ENCODE measurements at places on chromosomes 3 and 15. TPM values are rescaled to one million over a fixed set of nuclear protein-coding genes. Genes with fewer than 3 reads are reported as not detected.

Gene CLDN1
- 0.11 TPM for total RNA-seq

DNA sequence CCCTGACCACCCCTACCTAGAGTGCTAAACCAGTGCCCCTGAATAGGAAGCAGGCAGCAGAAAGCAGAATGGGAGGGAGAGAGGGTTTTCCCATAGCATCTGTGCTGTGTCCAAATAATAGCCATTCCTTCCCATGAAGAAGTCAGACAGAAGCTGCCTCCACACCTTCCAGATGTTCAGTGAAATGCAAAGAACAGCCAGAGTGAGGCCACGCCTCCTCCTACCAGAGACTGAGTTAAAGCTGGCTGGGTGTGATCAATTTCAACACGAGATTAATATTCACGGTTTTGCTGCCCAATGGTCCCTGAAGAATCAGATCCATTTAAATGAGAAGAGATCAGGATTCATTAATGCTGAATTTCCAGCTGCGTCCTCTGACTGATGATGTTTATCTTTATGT is 111.8 kb downstream of the SRGAP3 start:
- no peak for ATAC-seq

- ATAC-seq = peak; percentile 44
These were observed 192.7 kb downstream of the SUCLG2 start for GRCh38 chr3:67461667-67462142.

DNA sequence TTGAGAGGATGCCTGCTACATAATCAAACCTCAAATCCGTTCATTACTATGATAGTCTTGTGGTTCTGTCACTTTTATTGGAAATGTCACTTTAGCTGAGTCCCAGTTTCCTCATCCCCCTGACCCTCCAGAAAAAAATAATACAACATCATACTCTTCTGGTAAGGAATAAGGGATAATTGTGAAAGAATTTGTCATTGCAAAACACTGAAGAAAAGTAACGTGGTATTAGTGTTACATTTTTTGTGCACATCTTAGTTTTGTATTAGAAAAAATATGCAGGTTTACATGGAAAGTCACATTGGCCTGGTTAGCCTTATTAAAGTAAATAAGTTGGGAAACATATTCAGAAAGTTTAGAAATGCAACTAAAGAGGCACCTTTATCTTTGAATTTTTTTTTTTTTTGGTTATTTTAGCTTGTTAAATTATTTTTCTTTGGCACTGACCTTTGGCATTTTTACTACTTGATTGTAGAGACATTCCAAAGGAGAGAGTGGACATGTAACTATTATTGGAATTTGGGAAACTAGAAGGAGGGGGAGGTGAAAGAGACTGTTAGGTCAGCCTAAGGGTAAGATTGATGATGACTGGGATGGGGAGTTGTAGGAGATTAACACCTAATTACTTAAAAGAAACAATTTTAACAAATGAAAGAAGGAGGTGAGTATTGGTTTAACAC is 462.2 kb upstream of the RARB start:
- ATAC-seq = no peak

Gene ROBO2
- not detected for total RNA-seq

Gene RTF1
- total RNA-seq = 23.6 TPM

Gene TRIM59
- 39.2 TPM for total RNA-seq

Gene MYLK
- total RNA-seq = 0.17 TPM

GRCh38 chr3:134291319-134292254 is 40.9 kb upstream of the RYK start:
- no peak for ATAC-seq

Gene SPINT1
- 8.4 TPM for total RNA-seq

GRCh38 chr3:128523591-128523990 is 30.6 kb upstream of the GATA2 start:
- ATAC-seq = no peak

Gene ARHGEF26
- 0.17 TPM for total RNA-seq

- ATAC-seq = no peak
These were observed 438.6 kb upstream of the ZNF385D start for GRCh38 chr3:22189616-22190015.

DNA sequence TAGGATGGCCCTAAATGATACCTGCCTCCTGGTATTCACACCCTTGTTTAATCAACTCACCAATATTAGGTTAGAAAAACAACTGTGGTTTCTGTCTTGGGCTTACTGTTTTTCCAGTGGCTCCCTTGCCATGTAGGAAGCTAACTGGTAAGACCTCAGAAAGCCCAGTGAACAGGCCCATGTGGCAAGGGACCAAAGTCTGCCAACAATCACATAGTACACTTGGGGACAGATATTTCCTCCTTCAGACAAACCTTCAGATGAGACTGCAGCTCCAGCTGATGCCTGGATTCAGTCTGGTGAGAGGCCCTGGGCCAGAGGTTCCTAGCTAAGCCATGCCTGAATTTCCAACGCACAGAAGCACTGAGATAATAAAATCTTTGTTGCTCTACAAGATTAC is 96.1 kb downstream of the GSK3B start:
- no peak for ATAC-seq

Gene GOLGA6L7
- not detected for total RNA-seq

DNA sequence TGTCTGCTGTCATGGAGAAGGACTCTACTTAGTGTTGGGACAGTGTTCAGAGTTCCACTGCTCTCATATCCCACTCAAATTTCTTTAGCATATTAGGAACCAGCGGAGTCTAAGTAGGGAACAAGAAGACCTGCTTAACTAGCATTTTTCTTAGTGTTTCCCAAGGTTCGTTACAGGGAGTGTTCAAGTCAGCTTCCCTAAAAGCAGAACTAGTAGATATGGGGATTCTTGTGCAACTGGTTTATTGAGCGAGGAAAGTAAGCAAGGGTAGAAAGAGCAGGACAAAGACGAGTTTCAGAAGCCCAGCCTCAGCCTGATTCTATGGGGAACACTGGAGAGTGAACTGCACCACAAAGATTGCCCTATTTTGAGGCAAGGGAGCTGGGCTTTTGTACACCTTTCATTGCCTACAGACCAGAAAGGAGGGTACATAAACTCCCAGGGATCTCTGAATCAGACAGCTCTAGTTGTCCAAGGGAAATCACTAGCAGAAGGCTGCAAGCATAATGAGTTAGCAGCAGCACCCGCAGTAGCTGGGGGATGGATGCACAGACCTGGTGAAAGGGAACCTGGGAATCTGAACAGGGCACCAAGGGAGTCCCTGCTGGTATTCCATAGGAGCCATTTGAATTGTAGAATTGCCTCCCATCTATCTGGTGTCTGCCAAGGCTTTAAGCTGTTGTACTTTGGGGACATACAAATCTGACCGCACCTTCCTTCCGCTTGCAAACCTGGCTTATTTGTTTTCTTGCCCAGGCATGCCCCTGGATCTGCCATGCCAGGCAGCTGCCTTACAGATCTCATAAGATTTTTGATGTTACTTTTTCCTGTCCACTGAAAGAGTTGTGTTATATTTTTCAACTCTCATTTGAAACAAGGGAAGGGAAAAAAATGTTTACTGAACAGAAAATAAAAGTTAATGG is 15.1 kb downstream of the CMTM7 start:
- no peak for ATAC-seq

- ATAC-seq = no peak
These were observed 156.6 kb downstream of the MCTP2 start for GRCh38 chr15:94387849-94388441.

GRCh38 chr3:126558336-126559071 is at the start of gene C3orf22:
Gene C3orf22 (minus strand): TSS chr3:126558932. CDS start chr3:126553390, 5,542 bp downstream.
- no peak for ATAC-seq

- no peak for ATAC-seq
These were observed 607.4 kb downstream of the FHIT start for GRCh38 chr3:60643831-60644230.

DNA sequence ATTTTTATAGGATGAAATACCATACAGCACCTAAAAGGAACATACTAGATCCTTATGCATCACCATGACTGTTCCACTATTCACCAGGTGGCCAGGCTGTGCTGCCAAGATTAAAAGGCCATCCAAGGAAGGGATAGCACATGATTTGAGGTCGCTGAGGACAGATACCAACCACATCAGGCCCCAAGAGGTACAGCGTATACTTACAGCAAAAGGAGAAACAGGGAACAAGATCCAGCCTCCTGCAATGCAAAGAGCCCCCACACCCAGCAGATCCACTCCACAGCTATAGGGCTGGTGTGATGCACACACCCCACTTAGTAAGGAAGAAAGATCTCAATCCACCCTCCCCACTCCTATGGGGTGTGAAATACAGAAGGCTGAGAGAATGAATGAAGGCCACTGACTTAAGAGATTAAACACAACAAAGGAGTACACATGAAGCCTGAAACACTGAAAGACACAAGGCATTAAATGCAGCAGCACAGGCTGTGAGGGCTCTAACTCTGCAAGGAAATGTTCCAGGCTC is 32.0 kb upstream of the ZNF445 start:
- ATAC-seq = no peak

Gene TGM5
- total RNA-seq = 0.61 TPM

DNA sequence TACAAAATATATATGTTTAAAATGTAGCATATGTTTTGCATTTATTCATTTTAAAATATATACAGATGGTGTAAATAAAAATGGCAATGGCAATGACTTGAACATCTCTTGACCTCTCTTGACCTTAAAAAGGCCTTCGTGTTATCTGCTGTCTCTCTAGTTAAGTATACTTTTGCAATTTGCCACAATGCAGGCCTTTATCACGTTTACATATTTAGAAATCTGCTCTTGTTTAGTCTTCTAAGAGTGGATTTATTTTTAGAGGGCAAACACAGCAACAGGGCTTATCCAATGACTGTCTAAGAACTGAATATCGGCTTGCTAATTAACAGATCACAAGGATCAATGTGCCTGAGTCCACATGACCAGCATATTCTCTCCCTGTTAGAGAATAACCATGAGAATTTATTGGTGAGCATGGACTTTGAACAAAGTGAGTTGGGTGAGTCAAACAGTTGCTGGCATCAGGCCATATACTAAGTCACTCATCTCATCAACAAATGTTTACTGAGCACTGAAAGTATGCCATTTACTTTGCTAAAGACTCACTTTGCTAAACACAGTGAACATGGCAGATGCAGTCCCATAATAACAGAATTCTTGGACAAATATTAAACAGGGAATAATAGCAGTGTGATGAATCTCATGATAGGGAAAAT is 48.2 kb downstream of the MDFIC2 start:
- no peak for ATAC-seq

GRCh38 chr15:57692709-57693108 is 13.8 kb upstream of the POLR2M start:
- ATAC-seq = no peak

- ATAC-seq = no peak
These were observed 371.7 kb downstream of the ZBTB20 start for GRCh38 chr3:114775395-114775794.

- peak; percentile 84 for ATAC-seq
These were observed 22.1 kb downstream of the ACKR2 start for GRCh38 chr3:42831321-42831713.

Gene LIPC
- total RNA-seq = 0.26 TPM

Gene CCK
- not detected for total RNA-seq

Gene SH3GL3
- not detected for total RNA-seq

GRCh38 chr3:33855884-33856546 is 57.6 kb downstream of the PDCD6IP start:
- no peak for ATAC-seq

- no peak for ATAC-seq
These were observed 21.5 kb upstream of the RORA start for GRCh38 chr15:61250613-61251012.

GRCh38 chr3:154184582-154184981 is 63.4 kb downstream of the ARHGEF26 start:
- no peak for ATAC-seq

Gene GNL3
- total RNA-seq = 165 TPM

DNA sequence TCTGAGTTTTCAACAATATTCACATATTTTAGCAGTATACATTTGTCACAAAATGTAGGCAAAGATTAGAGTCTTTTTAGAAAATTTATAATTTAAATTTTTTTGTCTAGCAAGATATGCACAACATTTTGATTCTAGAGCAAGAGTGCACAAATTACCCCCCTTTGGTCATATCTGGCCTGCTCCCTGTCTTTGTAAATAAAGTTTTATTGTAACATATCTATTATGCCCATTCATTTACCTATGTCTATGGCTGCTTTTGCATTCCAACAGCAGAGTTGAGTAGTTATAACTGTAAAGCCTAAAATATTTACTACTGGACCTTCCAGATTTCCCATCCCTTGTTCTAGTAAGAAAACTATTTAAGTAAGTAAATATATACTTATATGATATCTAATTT is 430.7 kb downstream of the EDEM1 start:
- no peak for ATAC-seq

DNA sequence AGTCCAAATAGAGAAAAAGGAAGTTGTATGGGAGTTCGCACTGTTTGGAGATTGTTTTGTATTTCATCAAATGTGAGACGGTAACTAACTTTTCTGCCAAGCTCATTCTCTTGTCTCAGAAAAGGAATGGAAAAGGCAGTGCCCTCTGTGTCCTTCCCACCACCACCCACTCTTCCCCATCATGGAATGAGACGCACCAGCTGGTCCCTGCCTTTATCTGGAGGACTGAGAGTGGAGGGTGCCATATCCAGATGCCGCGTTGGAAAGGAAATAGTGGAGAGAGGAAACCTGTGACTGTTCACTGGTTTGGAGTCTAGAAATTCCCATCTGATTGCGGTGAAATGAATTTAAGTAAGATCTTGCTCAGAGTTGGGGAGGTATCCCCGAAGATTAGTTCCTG is 3.7 kb upstream of the CCK start:
- ATAC-seq = no peak

GRCh38 chr3:124532071-124532470 is 198.2 kb upstream of the UMPS start:
- ATAC-seq = no peak

DNA sequence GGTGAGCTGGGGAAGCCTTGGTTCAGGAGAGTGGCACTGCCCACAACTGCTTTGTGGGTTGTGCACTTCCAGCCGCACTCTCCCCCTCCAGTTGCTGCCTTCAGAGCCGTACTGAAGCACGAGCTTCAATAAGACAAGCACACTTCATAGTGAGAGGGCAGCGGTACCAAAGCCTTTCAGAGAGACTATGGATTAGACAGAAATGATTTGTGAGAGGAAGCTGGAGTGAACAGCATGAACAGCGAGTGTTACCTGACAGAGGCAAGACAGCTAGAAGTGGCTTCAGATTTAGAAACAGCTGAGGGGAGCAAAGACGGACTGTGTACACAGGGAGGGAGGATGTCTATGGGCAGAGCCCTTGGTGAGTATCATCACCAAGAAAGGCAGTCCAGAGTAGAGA is 31.1 kb downstream of the HCLS1 start:
- no peak for ATAC-seq

Gene MESP1
- 3.7 TPM for total RNA-seq

Gene PRTG
- not detected for total RNA-seq

Gene SKOR1
- 0.13 TPM for total RNA-seq

GRCh38 chr15:74171965-74172541 is 1.5 kb upstream of the ISLR start:
- no peak for ATAC-seq

GRCh38 chr15:68402432-68403160 is 29.4 kb downstream of the ITGA11 start:
- no peak for ATAC-seq

Gene KBTBD13
- not detected for total RNA-seq
